ENCODE measurements at places on chromosomes 2 and 18.

- DNase-seq = no peak
These were observed 7.3 kb downstream of the IL1R1 start for GRCh38 chr2:102149644-102150455.

GRCh38 chr2:98665677-98666076 is 57.3 kb downstream of the UNC50 start:
- DNase-seq = no peak

DNA sequence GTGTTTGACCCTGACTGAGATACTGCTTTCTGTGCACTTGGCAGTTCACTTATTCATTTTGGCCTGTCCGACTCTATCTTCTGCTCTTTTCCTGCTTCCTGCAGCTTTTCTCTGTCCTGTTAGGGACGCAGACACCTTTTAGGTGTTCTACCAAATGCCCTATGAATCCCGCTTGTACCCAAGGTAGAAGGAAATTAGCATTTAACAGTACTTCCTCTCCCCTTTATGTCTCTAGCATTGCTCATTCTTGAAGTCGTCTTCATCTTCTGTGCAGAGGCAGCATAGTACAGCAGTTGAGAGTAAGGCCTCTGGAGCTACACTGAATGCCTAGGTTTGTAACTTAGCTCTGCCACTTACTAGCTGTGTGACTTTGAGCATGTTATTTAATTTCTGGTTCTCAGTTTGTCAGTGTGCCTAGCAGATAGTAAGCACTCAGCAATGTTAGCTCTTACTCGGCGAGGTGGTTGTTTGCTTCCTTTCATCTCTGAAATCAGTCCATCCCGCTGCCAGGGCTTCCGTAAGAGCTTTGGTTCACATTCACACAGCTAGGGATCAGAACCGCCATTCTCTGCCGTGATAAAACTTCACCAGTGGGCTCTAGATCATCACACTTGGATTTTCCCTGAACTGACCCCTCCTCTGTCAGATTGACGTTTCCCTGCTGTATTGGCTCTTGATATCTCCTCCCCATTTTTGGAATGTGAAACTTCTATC is 1.4 kb downstream of the CCT7 start:
- DNase-seq = no peak

GRCh38 chr2:179890666-179891065 is 29.3 kb upstream of the ZNF385B start:
- DNase-seq = no peak

GRCh38 chr2:138818556-138818955 is 38.4 kb upstream of the NXPH2 start:
- DNase-seq = no peak

GRCh38 chr2:5985536-5986385 is 293.6 kb downstream of the SOX11 start:
- no peak for DNase-seq

GRCh38 chr2:239762655-239763269 is 262.4 kb downstream of the NDUFA10 start:
- DNase-seq = no peak

DNA sequence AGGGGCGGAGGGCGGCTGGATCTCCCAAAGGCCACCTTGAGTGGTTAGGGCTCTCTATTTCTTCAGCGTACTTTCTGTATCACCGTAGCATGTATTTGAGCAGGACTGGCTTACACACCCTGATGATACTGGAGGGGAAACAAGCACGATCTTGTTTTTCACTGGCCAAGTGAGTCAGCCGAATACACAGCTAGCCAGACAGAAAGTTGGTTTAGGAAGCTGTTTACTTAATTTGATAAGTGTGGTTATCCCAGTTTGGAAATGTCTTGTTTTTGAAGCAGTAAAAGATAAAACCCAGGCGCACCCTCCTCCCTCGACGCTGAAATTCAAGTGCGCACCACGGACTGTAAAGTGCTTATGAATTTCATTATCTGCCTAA is 582 bp downstream of the RIOK3 start:
- no peak for DNase-seq
